HAP-1 (cell line): ENCODE measurements at places on chromosomes 16 and 17.
A peak's percentile ranks its signal among the peaks of the same experiment; 100 is the strongest.

DNA sequence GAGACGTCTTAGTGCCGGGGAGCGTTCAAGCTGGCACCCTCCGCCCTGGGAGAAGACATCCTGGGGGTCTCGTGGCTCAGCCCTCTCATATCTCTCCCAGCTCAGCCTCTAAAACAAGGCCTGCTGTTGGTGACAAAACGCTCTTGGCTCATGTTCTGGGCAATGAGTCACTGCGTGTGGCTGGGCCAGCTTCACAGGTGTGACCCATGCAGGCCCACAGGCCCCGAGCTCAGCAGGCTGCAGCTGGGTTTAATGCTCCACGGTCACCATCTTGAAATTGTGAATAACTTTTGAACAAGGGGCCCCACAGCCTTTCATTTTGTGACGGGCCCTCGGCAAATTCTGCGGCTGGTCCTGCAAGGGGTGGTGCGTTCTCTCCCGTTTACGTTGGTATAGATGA is 22.4 kb downstream of the GAA start:
- DNase-seq: no peak

GRCh38 chr16:1920727-1921171 is 2.5 kb upstream of the HS3ST6 start:
- peak; percentile 86 for DNase-seq

DNA sequence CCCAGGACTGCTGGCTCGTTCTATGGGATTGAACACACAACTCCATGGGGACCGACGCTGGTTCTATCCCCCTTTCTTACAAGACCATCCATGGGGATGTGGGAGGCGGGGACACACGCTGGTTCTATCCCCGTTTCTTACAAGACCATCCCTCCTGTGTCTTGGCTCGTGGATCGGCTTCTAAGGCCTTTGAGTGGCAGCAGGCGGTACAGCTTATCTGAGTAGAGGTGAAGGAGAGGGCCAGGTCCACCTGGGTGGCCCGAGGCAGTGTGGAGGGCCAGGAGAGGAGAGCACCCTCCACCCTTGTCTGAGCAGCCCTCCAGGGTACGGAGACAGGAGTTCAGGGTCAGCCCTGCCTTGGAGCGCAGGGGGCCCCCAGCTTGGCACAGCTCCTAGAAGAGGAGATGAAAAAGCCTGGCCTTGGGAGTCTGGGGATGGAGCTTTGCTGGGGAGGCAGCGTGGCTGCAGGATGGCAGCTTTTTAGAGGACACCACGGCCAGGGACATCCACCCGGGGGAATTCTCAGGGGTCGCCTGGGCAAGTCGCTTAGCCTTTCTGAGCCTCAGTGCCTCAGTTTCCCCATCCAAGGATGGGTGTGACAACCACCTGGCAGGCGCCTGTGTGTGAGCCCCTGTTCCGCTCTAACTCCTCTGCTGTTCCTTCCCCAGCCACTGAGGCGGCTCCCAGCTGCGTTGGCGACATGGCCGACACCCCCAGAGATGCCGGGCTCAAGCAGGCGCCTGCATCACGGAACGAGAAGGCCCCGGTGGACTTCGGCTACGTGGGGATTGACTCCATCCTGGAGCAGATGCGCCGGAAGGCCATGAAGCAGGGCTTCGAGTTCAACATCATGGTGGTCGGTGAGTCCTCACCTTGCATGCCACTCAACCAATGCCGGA is 341.0 kb downstream of the SEC14L1 start:
- no peak for DNase-seq

DNA sequence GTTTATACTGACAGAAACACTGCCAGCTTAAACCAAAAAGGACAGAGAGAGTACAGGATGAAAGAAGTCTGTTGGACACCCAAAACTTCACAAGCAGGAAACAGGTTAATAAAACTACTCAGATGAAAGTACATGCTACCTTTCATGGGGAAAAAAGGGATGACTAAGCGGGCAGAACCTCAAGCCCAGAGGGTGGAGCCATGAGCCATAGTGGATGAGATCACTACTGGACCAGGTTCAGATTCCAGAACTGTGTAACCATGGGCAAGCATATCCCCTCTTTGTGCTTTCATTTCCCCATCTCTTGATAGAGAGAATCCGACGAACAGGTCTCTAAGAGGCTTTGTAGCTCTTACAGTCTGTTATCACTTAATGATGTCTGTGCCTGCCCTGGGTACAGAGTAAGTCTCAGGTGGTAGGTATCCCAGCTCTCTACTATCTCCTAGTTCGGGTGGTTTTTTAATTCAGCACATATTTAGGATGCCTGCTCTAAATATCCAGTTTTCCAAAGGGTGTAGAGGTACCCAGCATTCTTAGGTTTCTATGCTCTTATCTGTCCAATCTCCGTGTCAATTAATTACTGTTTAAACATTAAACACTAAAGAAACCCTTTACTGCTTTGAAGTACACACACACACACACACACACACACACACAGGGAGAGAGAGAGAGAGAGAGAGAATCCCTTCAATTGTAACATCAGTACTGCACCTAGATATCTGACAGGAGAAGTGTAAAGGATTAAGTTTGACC is 206.7 kb downstream of the ZNF423 start:
- DNase-seq: no peak

DNA sequence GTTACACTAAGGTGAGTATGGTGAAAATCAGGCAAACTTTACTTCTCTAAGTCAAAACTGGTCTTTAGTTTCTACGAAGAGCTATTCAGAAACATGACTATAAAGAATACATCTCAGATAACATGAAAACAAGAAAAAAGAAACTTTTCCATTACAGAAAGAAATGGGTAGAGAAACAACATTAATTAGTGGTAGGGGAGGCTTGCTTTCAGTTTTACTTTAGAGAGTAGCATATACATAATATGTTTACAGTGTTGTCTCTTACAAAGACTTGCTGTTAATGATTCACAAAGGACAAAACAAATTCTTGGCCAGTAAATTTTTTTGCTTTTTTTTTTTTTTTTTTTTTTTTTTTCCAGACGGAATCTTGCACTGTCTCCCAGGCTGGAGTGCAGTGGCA is 34.2 kb downstream of the CRLF3 start:
- no peak for DNase-seq

- no peak for DNase-seq
These were observed 10.0 kb upstream of the SLC4A1 start for GRCh38 chr17:44277976-44278375.

- no peak for DNase-seq
These were observed 14.0 kb downstream of the CCR7 start for GRCh38 chr17:40551091-40551878.

GRCh38 chr17:48438516-48439061 is 8.6 kb upstream of the SKAP1 start:
- DNase-seq: no peak
